HT-29 (cell line): ENCODE measurements at places on chromosomes 1 and 21. TPM values are rescaled to one million over a fixed set of nuclear protein-coding genes. Genes with fewer than 3 reads are reported as not detected.

The XCL2 gene
- not detected in 2 replicates for total RNA-seq

The SV2A gene
- 0.08 TPM in 1 of 2 replicates, not detected in the other for total RNA-seq

The CLEC20A gene
- not detected in 2 replicates for total RNA-seq

The ZNF669 gene
- total RNA-seq: 6.2 and 18.3 TPM in 2 replicates

The VPS45 gene
- 8.7 and 10.5 TPM in 2 replicates for total RNA-seq

The AVPR1B gene
- not detected in 2 replicates for total RNA-seq

DNA sequence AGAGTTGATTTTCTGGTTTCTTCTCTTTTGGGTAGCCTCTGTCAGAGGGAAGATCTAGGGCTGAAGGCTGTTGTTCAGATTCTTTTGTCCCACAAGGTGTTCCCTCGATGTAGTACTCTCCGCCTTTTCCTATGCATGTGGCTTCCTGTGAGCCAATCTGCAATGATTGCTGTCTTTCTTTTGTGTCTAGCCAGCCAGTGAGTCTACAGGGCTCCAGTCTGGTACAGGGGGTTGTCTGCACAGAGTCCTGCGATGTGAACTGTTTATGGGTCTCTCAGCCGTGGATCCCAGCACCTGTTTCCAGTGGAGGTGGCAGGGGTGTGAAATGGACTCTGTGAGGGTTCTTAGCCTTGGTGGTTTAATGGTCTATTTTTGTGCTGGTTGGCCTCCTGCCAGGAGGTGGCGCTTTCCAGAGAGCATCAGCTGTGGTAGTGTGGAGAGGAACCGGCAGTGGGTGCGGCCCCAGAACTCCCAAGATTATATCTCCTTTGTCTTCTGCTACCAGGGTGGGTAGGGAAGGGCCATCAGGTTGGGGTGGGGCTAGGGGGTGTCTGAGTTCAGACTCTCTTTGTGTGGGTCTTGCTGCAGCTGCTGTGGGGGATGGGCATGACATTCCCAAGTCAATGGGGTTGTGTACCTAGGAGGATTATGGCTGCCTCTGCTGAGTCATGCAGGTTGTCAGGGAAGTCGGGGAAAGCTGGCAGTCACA, 81.3 kb upstream of the C21orf91 start:
- DNase-seq: no peak

DNA sequence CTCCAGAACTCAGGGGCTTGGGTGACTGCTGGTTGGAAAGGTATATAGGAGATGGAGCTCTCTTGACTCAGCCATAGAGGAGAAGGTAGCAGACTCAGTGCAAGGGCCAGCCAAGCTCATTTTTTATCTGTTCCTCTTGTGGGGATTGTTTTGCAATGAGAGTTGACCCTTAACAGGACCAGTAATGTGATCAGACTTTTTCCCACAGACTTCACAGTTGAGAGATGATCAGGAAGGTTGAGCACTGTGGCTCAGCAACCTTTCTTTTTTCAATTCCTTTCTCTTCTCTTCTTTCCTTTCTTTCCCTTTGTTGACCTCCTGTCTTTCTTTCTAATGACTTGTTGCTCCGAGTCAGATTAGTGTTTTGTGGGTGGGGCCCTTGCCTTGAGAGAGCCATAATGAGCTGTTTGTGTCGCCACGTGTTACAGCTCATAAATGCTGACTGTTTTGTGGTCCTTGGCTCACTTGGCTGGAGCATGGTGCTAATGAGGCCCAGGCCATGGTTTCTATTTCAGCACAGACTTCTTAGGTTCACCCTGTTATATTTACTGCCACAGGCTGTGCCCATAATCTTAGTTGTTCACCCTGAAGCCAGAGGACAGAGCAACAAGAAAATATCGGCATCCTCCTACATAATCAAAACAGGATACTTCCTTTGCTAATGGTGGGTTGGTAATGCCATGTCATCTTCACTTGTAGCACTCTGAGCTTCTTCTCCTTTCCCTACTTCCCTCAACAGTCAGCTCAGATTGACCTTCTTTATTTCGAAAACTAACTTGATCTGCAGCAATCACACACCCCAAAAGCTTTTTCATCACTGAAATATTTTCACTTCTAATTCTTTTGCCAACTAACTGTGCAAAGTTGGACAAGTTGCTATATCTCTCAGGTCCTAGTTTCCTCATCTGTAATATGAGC, 13.9 kb downstream of the ADAM30 start:
- no peak for DNase-seq

- DNase-seq: peak; percentile 38
Measured at GRCh38 chr1:17513131-17513530, 26.4 kb upstream of the ARHGEF10L start.

DNA sequence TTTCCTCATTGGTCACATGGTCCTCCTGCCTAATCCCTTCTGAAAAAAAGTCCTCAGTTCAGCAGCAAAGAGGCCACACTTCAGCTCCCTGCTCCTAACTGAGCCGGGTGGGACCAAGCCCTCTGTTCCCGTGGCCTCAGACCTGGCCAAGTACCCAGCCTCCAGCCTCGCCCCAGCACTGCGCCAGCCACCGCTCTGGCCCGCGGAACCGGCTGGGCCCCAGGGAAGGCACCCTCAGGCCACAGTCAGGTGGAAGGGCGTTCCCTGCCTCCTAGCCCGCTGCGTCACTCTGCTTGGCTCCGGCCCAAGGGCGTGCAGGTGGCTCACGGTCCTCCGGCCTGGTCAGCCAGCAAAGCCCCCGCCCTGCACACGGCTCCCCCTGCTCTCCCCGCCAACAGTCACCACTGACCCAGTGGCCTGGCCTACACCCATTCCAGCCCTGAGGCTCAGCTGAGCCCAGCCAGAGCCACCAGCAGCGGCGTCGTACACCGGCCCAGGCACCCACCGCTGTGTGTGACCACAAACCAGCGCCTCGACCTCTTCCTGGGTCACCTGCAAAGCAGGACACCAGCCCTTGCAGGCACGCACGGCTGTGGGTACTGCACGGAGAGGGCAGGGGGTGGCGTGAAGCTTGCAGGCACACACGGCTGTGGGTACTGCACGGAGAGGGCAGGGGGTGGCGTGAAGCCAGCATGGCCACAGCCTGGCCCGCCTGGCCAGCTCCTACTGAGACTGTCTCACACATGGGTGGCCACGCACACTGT, 19.4 kb downstream of the NADK start:
- DNase-seq: peak; percentile 94

- peak; percentile 99 for DNase-seq
Measured at GRCh38 chr1:153633754-153634665, at the start of gene CHTOP. Gene CHTOP, plus strand, starts transcription at chr1:153634066. Its CDS starts 2,523 bp downstream, at chr1:153636589.

DNA sequence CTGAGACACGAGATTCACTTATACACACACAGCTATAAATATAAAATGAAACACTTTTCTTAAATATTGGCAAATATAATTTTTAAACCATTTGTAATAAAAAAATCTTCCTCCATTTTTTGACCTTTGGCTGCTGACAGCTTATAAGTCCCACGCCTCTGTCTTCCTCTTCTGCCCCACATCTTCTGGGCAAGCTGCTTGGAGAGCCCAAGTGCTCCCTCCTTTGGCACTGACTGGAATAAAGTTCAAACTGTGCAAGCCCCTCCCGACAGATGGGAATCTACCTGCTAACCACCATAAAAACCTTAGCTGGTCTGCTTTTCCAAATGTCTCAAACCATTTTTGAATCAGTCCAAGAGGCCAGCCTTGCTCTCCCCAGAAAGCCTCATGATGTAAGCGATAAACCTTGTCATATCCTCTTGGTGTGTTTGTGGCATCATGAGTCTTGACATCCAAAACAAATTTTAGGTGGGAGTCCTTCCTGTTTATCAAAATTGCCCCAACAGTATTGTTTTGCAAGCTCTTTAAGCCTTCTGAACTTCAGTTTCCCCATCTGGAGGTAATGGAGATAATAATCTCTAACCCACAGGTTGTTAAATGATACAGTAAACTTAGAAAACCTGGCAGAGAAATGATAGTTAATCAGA, 99.8 kb downstream of the SNX7 start:
- DNase-seq: peak; percentile 7

DNA sequence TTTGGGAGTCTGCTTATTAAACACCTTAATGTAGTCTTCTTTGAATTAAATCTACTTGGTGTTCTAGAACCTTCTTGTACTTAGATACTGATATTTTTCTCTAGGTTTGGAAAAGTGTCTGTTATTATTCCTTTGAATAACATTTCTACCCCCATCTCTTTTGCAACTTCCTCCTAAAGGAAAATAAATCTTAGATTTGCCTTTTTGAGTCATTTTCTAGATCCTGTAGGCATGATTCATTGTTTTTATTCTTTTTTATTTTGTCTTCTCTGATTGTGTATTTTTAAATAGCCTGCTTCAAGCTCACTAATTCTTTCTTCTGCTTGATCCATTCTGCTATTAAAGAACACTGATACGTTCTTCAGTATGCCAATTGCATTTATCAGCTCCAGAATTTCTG, 155.9 kb upstream of the NEGR1 start:
- no peak for DNase-seq

DNA sequence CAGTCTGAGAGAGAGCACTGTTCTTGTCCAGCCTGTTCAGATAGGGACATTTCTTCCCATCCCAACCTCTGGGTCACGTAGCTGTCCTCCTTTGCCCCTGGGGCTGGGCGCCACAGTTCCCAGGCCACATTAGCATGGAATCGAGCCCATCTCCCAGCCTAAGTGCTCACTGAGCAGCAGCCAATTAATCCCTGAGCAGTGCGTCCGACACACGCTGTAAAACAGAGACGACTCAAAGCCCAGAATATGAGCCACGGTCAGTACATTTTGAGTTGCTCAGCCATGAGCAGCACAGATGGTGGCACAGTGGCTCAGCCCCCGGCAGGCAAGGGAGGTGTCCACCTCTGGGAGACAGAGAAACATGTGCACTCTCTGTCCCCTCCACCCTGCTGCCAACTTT, 267.4 kb downstream of the NPHP4 start:
- no peak for DNase-seq

DNA sequence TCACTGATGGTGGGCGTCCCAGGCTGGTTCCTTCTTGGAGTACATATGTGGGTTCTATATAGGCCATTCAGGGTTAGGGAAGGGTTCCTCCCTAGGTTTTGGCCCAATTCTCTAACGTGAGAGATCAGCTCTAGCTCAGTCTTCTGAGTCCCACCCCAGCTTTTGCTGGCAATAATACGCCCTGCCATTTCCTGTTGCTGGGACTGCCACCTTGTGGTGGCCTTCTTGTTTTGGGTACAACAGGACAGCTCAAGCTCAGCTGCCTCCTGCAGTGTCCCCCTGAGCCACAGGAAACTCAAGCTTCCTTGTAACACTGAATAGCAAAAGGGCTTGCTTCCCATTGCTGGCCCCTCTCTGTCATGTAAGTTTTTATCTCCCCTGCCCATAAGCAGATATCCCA, 77.8 kb downstream of the BACH1 start:
- DNase-seq: peak; percentile 40
